ENCODE measurements at places on chromosomes 4 and X. TPM values are rescaled to one million over a fixed set of nuclear protein-coding genes. Genes with fewer than 3 reads are reported as not detected.

SPANXB1 gene
- total RNA-seq: not detected

MMRN1 gene
- 0.09 TPM for total RNA-seq

ART3 gene
- 0.09 TPM for total RNA-seq

GLRB gene
- 1.7 TPM for total RNA-seq

CHIC2 gene
- total RNA-seq: 39.6 TPM

PPID gene
- 22.1 TPM for total RNA-seq

SGMS2 gene
- 38.9 TPM for total RNA-seq

XK gene
- total RNA-seq: not detected

MAML3 gene
- total RNA-seq: 0.52 TPM

ADGRG4 gene
- not detected for total RNA-seq

NWD2 gene
- under 0.01 TPM for total RNA-seq

SMIM31 gene
- total RNA-seq: not detected

FGG gene
- not detected for total RNA-seq

RASSF6 gene
- total RNA-seq: not detected

ALAS2 gene
- total RNA-seq: not detected

ACE2 gene
- not detected for total RNA-seq

ARSJ gene
- 17.0 TPM for total RNA-seq

REELD1 gene
- not detected for total RNA-seq

OPRPN gene
- total RNA-seq: not detected

TXK gene
- 0.16 TPM for total RNA-seq

IL2 gene
- total RNA-seq: not detected

PARM1 gene
- 0.09 TPM for total RNA-seq

SSX2B gene
- not detected for total RNA-seq

SLC25A6 gene
- total RNA-seq: 152 TPM

ARL9 gene
- total RNA-seq: 0.95 TPM

ETDA gene
- not detected for total RNA-seq

Data from bronchial smooth muscle cell (primary cell).